ENCODE measurements at places on chromosomes 7 and 10.

GRCh38 chr7:151062111-151062398 lies 2.7 kb downstream of the SLC4A2 start:
- no peak for DNase-seq

GRCh38 chr10:112389271-112389822 lies 15.4 kb downstream of the ACSL5 start:
- DNase-seq = no peak

- DNase-seq = no peak
Measured at GRCh38 chr10:95414844-95415485, 124.2 kb upstream of the PDLIM1 start.

DNA sequence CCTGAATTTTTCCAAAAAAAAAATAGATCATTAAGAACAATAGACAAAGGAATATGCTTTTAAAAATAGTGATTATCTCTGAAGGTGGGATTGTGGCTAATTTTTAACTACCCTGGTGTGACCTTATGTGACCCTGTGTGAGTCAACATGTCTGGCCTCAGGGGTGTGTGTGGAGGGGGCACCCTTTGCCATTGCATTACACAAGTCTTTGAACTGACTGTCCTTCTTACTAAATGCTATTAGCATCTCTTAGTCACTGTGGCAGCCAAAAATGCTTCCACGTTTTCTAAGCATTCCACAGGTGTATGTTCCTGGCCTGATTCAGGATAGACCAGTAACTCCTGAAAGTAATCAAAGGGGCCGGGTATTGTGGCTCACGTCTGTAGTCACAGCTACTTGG lies 175.4 kb downstream of the MGMT start:
- no peak for DNase-seq

DNA sequence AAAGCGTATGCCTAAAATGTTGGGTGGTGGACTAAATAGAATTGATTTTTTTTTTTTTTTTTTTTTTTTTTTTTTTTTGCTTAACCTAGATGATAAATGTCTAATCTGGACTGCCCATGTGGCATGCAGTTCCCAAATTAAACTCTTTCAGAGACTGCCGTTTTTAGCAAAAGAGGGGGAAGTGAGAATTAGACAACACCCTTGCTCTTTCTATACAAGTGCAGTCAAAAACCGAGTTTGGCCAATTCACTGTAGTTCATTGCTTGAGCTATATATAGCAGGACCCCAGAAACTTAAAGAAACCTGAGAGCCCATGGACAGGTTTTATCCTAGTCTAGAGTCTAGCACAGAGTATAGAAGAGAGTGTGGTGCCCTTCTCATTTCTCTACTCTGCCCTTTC lies 141.9 kb downstream of the GRM3 start:
- no peak for DNase-seq

- DNase-seq = no peak
Measured at GRCh38 chr7:116229366-116229765, 19.0 kb downstream of the TES start.

DNA sequence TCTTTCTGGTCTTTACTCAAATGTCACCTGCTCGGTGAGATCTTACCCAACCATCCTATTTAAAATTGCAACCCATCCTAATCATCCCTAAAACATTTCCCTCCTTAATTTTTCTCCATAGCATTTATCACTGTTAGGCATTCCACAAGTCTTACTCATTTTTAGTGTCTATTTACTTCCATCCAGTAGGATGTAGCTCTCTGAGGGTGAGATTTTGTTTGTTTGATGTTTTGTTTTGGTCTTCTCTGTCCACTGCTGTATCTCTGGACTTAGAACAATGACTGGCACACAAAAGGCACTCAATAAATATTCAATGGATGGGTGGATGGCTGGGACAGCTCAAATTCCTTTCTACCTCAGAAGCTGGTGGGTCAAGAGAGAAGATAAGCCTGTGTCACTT lies 15.8 kb upstream of the DUSP5 start:
- no peak for DNase-seq

DNA sequence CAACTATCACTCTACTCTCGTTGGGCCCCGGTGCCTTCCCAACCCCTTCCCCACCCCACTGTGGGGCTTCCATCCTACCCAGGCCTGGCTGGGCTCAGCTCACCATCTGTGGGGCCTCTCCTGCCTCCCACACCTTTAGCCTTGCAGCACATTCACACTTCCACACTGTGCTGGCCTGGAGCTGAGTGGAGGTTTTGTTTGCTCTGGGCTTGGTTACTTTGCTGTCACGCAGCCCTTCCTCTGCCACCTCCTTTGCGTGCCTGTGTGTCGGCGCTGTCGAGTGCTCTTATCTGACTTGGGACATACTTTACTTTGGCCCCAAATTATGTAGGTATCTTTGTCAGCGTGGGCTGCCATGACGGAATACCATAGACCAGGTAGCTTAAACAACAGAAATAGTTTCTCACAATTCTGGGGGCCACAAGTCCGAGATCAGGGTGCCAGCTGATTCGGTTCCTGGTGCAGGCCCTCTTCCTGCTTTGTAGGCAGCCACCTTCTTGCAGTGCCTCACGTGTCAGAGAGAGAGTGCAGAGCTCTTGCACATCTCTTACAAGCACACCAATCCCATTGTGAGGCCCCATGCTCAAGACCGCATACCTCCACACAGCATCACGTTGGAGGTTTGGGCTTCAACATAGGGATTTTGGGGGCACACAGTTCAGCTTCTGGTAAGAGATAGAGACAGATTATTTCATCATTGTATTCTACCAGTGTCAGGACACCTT lies 89.0 kb downstream of the CUL1 start:
- no peak for DNase-seq

DNA sequence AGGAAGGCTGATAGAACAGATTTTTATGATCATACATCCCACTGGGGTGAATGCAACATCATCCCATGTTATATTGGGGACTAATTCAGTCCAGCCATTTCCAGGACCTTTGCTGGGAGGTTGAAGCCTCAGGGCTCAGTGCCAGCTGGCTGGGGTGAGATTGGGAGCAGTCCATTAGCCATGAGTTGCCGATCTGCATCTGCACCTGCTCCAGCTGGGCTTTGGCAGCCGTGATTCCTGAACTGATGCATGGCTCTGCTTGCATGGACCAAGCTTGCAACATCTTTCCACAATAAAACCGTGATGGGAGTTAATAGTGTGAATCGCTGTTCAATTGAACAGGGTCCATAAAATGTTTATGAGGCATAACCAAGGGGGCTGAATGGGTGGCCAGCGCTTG lies 346.9 kb downstream of the TYW1 start:
- DNase-seq = no peak

DNA sequence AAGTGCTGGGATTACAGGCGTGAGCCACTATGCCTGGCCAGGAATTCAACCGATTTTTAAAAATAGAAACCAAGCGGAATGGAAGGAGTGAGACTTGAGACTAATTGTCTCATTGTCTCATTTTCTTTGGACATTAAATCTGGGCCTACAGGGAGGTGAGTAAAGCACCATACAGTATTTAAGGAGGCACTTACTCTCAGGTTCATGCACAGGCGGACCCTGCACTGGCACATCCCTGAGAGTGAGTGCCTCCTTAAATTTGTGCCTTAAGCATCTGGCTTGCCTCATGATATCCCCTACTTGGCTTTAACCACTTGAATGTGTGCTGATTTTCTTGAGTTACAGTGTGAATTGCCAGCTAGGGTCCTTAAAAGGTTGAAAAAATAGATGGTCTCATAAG lies 10.6 kb downstream of the UBE3C start:
- no peak for DNase-seq

- peak; percentile 19 for DNase-seq
Measured at GRCh38 chr7:129271500-129272355, 46.9 kb downstream of the AHCYL2 start.

- DNase-seq = no peak
Measured at GRCh38 chr10:116733566-116733965, 8.8 kb downstream of the HSPA12A start.

- no peak for DNase-seq
Measured at GRCh38 chr7:105697753-105698152, 116.5 kb upstream of the EFCAB10 start.

- no peak for DNase-seq
Measured at GRCh38 chr7:71626206-71626605, 494.3 kb downstream of the GALNT17 start.

DNA sequence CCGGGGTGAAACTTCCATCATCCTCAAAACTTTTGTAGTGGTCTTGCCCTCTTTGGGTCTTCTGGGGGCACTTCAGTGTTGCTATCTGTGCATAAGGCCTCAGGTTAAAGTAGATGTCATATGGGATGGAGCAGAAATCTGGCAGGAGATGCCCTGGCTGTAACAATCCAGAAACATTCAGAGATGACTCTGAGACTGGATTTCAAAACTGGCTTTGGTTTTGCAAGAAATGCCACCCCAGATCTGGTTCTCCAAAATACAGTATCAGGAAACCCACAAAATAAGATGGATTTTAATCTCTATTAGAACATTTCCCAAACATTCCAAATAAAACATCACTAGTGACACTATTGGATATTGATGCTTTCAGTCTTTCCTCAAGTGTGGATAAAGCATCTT lies 191.5 kb downstream of the REEP3 start:
- DNase-seq = no peak

DNA sequence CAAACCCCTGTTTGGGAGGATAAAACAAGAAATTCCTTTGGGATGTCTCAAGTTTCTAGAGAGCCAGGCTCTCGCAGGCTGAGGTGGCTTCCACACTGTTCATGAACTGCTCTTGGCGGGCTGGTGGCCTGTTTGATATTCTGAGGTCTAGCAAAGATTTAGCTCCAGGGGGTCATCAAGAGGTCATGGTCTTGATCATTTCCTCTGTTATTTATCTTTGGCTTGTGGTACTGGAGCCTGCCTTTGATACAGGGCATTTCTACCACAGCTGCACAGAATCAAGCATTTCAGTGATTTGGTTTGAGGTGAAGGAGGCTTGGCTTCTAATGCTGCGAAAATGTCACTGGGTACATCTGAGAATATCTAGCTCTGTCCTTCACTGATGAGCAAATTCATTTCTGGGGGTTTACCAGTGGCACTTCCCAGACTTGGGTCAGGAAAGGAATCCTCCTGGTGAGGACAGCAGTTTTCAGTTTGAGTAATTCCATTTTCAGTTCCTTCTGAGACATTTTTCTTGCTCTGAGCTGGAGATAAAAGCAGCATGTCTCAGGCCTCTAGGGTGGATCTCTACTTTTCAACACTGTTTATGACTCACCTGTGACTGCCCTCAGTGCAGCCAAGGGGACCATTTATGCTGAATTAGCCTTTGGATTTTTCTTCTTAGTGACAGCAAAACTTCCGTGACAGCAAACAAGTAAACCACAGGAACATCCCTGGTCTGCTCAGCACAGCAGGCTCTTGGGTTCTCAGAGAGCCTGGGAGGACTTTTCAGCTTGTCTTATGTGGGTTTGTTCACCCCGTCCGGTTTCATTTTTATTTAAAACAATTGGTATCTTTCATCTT lies 312.0 kb downstream of the RNLS start:
- DNase-seq = no peak

- no peak for DNase-seq
Measured at GRCh38 chr10:16957038-16957437, 139.8 kb upstream of the RSU1 start.

- no peak for DNase-seq
Measured at GRCh38 chr7:100804681-100805431, 22.5 kb downstream of the EPHB4 start.

DNA sequence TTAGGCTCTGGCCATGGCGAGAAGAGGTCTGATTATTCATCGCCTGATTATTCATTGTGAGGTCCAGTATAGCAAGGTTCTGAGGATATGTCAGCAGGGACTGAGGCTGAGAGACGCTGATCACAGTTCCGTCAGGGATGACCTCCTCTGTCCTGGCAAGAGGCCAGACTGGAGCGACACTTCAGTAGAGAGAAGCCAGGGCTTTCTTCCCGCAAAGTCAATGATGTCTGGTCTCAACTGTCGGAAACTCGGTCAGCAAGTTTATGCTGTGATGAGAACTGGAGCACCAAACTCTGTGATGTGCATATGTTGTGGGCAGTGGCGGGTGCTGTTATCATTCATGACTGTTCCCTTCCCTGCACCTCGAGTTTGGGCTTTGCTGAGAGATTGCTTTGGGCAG lies 29.0 kb upstream of the GNA12 start:
- no peak for DNase-seq

DNA sequence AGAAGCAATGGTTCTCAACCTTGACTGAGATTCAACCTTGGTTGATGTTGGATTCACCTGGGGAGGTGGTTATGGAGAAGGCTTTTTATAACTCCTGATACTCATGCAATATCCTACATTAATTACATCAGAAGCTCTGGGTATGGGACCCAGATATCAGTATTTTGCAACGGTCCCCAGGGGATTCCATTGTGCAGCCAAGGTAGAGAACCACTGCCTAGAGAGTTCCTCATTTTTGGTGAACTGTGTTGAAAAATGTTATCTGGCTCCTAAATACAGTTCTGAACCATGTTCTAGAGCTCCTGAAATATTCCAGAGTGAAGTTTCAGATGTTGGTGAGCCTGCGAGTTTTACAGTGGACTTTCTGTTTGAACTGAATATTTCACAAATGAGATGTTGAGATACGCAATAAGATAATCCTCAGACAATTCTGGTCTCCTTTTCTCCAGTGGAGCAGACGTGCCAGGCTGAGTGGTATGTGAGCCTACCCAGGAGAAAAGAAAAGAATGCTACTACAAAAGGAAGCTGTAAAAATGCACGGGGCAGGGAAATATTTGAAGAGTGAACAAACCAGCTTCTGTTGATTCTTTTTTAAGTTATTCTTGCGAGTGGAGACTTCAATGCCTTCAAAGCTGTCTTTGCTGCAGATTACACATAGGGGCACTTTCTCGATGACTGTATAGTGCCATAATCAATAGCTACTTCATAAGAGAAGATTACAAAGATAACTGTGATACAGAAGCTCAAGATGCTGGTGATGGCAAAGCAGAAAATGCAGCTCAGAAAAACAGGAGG lies 13.6 kb upstream of the C10orf120 start:
- DNase-seq = no peak

- DNase-seq = no peak
Measured at GRCh38 chr10:82564353-82565196, 689.6 kb downstream of the NRG3 start.

DNA sequence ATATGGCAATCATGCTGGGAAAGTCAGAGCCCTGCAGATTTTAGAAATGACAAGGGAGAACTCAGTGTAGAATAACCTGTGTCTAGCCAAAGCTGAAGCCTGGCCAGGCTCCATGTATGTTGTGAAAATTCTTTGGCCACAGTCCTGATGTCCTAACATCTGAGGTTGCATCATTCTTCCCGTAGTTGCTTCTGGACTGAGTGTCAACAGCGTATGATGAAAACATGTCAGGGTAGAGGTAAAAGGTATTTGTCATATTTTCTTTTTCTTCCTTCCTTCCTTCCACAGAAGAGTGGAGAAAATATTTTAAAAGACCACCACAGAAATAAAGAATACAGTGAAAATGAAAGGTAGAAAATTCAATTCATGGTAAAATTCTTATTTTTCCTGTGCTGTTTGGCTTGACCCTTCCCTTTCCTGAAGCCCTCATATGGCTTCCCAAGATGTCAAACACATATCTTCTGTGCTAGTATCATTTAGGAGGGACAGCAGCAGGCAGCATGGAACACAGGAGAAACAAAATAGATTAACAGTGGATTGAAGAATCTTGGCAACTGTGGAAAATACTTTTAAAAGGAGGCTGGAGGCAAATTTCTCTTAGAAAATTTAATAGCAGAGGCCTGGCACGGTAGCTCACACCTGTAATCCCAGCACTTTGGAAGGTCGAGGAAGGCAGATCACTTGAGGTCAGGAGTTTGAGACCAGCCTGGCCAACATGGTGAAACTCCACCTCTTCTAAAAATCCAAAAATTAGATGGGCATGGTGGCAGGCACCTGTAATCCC lies 18.9 kb upstream of the NRBF2 start:
- DNase-seq = no peak
